WTC11 (cell line): ENCODE measurements at places on chromosomes 5 and 9. TPM values are rescaled to one million over a fixed set of nuclear protein-coding genes. Genes with fewer than 3 reads are reported as not detected.

The NOTCH1 gene
- total RNA-seq = 76.7 to 95.6 TPM (median 79.2 TPM) in 3 replicates

- DNase-seq = no peak
Measured at GRCh38 chr9:68648971-68649370, 56.1 kb upstream of the PIP5K1B start.

The BTNL9 gene
- 1.6 to 3.4 TPM (median 1.8 TPM) in 3 replicates for total RNA-seq

The ABO gene
- total RNA-seq = 0.15 to 0.39 TPM (median 0.25 TPM) in 3 replicates

DNA sequence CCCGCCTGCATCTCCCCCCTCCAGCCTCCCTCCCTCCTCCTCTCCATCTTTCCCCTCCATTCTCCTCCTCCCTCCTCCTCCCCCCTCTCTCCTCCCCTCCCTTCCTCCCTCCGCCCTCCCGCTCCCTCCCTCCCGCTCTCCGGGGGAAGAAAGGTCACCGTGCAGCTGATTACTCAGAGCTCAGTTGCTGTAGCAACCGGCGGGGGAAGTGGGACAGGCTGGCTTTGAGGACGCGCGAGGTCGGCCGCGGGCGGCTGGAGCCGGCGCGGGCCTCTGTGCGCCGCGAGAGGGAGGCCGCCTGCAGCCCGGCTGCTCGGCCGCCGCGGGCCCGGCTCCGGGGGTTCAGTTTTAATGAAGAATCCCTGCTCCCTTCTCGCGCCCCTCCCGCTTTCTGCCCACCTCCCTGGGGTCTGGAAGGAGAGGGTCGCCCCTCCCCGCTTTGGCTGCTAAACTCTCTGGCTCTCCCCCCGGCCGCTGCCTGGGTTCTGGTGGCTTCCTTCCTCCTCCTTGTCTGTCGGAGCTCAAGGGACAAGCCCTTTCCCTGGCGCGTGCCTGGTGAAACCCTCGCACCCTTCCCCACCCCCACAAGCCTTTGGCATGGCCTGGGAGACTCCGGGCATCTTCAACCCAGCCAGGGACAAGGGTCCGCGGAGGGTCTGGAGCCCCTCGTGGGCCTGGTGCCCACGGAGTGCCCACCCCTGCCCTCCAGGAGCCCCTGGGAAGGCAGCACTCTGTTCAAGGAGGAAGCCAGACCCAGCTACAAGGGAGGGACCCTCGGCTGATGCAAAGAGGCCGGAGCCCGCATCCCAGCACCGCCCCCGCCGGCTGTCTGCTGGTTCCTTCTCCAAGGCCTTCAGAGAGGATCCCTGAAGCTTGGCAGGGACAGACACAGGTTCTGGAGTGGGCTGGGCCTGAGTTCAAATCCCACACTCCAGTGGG is 160.3 kb downstream of the C9orf50 start:
- peak; percentile 82 for DNase-seq

The ASB6 gene
- 19.3 to 20.0 TPM (median 19.7 TPM) in 3 replicates for total RNA-seq

DNA sequence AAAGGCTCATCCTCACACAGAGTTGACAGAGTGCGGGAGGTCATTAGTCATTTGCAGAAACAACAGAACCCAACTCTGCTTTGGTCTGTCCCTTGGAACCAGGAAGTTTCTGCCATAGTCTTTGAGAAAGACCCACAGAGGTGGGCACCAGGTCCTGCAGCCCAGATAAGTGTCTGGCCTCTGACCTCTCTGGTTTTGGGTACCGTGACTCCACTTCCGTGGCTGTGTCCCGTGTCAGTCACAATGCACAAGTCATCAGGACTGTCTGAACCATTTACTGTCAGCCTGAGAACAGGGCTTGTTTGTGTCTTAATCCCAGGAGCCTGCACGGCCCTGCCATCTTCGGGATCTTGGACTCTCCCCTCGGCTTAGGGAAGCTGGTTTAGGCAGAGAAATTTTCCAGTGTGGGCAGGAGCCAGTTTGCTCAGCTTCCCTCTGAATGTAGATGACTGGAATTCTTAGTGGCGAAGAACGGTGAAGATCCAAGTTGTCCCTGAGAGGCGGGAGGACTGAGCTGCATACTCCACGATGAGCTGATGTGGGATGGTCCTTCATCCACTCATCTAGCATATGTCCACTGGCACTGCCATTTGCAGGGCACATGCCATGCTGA is 11.9 kb downstream of the GSN start:
- DNase-seq = no peak

GRCh38 chr9:86860006-86860405 is 87.3 kb downstream of the GAS1 start:
- DNase-seq = no peak

DNA sequence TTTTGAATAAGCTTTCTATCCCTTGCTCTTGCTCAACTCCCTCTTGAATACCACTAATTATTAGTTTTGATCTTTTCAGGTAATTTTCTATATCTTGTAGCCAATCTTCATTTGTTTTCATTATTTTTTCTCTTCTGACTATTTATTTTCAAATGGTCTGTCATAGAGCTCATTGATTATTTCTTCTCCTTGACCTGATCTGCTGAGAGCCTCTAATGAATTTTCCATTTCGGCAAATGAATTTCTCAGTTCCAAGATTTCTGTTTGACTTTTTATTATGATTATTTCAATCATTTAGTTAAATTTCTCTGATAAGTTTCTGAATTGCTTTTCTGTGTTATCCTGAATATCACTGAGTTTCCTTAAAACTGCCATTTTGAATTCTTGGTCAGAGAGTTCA is 39.4 kb downstream of the MTRR start:
- no peak for DNase-seq

The NACC2 gene
- total RNA-seq = 14.1 to 17.1 TPM (median 14.5 TPM) in 3 replicates

DNA sequence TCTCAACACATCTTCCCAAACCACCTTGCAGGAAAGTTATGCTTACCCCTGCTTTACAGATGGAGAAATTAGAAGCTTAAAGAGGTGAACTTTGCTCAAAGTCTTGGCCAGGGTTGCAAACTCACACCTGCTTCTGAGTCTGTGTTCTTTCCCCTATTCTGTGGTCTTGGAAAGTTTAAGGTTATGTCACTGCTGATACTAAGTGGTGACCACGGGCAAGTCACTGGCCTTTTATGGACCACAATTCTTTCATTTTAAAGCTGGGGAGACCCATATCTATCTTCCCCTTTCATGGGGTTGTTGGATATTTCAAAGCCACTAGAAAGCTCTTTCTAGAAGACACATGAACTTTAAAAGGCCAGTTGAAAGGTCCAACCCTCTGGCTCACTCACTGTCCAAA is 95.4 kb upstream of the KLF4 start:
- no peak for DNase-seq
